ENCODE measurements at places on chromosomes 1 and 21.

- DNase-seq, result no peak
Measured at GRCh38 chr1:92538413-92539061, 51.8 kb upstream of the GFI1 start.

- DNase-seq, result no peak
Measured at GRCh38 chr1:37175666-37176215, 141.4 kb upstream of the GRIK3 start.

- DNase-seq, result no peak
Measured at GRCh38 chr21:45713613-45714012, 70.1 kb downstream of the PCBP3 start.

- no peak for DNase-seq
Measured at GRCh38 chr1:115283249-115283648, 54.8 kb downstream of the NGF start.

- DNase-seq, result no peak
Measured at GRCh38 chr1:97013941-97014340, 292.4 kb downstream of the PTBP2 start.

DNA sequence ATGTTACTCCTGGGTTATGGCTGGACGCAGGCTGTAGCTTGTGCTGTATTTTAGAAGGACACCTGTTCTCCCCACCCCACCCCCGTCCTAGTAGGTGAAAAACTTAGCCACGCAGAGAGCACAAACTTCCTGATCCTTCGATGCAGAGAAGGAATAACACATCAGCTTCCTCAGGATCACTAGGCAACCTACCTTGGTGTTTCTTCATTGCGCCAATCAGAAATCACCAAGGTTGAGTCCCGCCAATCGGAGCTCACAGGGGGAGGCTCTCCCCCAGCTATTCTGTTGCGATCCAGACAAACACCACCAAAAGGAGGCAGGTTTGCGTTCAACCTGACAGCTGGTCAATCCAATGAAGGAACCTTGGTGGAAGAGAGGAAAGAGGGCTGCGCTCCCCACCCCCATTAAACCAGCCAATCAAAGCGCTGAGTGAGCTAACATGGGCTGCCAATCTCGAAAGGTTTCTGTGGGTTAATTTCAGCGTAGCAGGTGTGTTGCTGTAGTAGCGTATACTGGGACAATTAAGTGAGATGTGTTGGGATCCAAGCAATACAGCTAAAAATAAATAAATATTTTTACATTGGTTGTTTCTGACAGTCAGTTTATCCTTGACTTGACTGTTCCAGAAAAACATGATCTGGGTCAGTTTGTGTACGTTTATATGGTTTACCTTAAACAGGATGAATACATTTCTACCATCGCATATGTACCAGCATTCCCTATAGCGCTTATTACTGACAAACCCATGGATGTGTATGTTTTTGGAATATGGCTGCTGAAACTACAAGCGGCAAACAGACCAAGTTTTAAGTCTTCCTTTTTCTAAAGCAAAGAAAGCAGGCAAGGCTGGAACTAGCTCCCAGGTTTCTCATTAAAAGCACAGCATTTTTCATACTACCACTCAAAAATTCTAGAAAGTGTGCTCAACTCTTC lies at the start of gene GOLPH3L:
GOLPH3L (minus strand) TSS at position 160 of the 933 bp plus-strand sequence. CDS start 2,316 bp downstream, outside the sequence.
- DNase-seq, result peak; percentile 85

- DNase-seq, result no peak
Measured at GRCh38 chr1:202074985-202075384, 47.7 kb upstream of the GPR37L1 start.

DNA sequence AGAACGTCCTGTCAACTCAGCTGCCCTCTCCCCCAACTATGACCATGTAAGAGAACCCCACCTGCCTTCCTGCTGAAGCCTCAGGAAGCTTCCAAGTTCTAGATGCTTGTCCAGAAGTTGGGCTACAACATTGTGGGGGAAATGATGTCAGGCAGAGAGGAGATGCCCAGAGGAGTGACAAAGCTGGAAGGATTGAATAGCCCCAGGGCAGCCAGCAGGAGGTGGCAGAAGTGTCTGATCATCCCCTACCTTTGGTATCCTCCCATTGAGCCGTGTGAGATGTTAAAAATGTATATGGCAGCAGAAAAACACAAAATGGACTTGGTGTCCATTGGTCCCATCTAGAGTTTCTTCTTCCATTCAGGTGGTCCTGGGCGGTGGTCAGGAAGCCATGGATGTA lies 6.6 kb downstream of the EIF3I start:
- no peak for DNase-seq

DNA sequence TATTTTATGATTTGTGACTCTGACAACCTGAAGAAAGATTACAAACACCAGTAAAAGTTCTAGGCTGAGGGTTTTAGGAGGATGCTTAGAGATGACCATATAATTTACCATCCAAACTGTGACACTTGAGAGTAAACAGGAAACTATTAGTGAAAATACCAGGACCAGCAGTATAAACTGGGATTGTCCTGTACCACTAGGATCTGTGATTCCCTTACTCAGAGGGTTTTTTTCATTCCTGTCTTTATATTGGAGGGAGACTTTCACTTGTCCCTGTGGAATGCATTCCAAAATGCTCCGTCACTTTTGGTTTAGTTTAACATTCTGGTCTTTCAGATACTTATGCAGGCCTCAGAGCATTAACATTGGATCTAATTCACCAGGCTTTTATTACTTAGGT lies 482.9 kb downstream of the PTBP2 start:
- DNase-seq, result no peak

DNA sequence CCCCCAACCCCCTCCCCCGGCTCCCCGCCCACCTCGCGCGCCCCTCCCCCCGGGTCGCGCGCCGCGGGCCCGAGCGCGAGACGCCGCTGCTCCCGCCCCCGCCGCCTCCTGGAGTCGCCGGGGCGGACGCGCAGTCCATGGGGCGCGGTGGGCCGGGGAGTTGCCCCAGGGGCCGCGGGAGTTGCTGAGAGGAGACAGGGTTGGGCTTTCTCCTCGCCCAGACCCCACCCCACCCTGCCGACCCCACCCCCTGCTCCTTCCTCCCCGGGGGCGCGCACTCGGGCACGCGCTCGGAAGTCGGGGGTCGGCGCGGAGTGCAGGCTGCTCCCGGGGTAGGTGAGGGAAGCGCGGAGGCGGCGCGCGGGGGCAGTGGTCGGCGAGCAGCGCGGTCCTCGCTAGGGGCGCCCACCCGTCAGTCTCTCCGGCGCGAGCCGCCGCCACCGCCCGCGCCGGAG lies at the start of gene LAMC1:
LAMC1 (plus strand) TSS at position 275 of the 455 bp plus-strand sequence. CDS start 297 bp downstream, outside the sequence.
- DNase-seq, result no peak

DNA sequence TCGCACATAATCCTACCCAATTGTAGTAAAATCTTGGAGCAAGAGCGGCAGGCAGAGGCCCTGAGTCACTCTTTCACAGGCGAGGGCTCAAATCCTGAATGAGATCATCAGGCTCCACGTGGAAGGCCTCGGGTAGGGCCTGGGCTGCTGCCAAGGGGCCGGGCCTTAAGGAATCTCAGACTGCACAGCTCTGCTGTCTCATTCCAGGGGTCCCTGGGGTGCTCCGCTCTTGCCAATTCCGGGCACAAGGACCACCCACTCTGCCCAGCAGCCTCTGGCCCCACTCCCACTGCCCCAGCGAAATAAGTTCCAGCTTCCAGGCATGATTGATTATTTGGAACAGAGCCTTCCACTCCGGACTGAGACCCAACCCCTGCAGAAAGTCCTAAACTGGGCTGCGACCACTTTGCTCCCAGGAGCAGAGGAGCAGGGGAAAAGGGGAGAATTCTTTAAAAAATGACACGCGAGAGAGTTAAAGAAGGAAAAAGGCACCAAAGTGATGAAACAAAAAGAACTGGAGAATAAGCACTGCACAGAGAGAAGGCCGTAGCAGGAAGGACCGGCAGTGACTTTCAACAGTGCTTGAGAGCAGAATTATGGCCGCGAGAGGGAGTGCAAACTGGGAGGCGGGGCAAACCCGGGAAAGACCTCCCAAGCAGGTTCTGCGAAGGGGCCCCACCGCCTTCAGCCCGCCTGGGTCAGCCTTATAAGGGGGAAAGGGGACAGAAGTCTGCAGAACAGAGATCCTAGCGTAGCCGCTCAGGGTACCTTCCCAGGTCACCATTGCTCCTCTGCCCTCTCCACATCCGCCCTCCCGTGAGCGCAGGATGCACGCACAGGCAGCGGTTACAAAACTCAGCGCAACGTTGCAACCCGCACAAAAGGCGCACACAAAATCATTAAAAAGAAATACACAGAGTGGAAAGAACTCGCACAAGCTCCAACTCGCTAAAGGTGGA lies 2.0 kb downstream of the ADAMTS1 start:
- no peak for DNase-seq

- DNase-seq, result no peak
Measured at GRCh38 chr1:93471911-93472310, 24.0 kb downstream of the FNBP1L start.

DNA sequence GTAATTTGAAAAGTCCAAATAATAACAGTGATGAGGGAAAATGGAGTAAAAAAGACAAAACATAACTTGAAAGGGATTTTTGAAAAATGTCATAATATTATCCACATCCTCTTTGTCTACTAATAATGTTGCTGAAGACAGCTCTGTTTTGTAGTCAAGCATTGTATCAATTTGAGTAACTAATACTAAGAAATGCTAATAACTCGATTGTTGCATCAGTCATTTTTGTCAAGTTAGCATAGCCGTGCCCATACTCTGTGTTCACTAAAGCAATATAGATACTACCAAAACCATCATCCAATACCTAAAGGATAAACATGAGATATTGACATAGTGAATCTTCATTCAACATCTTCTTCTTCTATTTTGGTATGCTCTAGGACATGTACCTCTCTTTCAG lies 17.3 kb downstream of the PDC start:
- DNase-seq, result no peak

DNA sequence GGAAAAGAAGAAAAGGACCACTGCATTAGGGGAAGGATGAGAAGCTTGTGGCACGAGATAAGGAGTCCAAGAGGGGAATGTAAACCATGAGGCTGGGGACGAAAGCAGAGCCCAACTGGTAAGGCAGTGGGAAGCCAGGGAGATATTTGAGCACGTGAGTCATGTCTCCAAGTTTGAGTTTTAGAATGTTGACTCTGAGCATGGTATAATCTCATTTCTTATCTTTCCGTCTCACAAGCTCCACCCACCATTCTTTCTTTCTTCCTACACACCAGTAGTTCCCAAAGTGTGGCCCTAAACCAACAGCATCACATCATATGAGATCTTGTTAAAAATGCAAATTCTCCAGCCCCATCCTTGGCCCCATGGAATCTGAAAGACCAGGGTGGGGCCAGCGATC lies 145.3 kb downstream of the PLPP3 start:
- no peak for DNase-seq

DNA sequence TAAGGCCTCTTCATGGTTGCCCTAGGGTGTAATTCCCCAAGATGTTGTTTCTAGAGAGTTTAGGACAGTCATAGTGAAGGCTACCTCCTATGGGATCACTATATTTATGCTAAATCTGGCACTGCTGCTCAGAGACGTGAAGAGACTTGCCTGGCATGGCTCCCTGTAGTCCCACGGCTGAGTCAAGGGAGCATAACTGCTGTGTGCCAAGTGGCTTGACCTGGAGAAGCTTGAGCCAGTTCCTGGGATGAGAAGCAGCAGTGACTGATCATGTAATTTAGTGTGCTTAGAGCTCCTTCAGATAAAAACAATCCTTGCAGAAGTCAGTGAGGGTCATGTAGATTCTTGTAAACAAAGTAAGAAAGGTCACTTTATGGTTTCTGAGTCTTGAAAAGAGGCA lies 68.9 kb upstream of the TSPAN2 start:
- DNase-seq, result no peak

- DNase-seq, result no peak
Measured at GRCh38 chr1:18527921-18528320, 47.2 kb downstream of the KLHDC7A start.

DNA sequence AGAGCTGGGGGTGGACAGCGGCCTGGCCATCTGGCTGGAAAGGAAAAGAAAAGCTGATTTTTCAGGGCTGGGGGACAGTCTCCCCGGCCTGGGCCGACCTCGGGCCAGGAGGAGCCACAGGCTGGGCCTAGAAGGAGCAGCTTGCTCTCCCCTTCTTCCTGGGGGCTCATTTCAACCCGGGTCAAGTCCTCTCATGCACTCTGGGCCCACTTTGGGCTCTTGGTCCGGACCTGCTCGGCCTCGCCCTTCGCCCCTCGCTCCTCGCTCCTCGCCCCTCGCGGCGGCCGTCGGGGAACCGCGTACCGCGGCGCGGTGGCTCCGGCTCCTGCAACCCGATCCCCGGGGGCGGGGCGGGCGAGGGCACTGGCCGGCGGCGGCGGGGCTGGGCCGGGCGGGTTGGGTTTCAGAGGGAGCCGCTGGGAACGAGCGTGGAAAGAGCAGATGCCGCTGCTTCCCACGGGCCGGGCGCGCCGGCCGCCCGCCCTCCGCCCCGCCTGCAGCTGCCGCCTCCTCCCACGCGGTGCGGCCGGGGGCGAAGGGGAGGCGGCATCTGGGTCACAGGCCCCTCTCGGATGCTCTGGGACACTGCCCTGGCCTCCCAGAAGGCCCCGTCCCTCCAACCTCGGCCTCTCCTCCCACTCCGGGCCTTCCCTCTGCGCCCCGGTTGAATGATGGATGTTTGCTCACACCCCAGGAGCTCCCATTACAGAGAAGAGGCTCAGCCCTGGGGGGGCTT lies 6.6 kb downstream of the HEYL start:
- no peak for DNase-seq

- no peak for DNase-seq
Measured at GRCh38 chr1:84541679-84542078, 32.6 kb downstream of the CTBS start.

GRCh38 chr1:208835781-208836180 lies 591.6 kb upstream of the PLXNA2 start:
- DNase-seq, result no peak

DNA sequence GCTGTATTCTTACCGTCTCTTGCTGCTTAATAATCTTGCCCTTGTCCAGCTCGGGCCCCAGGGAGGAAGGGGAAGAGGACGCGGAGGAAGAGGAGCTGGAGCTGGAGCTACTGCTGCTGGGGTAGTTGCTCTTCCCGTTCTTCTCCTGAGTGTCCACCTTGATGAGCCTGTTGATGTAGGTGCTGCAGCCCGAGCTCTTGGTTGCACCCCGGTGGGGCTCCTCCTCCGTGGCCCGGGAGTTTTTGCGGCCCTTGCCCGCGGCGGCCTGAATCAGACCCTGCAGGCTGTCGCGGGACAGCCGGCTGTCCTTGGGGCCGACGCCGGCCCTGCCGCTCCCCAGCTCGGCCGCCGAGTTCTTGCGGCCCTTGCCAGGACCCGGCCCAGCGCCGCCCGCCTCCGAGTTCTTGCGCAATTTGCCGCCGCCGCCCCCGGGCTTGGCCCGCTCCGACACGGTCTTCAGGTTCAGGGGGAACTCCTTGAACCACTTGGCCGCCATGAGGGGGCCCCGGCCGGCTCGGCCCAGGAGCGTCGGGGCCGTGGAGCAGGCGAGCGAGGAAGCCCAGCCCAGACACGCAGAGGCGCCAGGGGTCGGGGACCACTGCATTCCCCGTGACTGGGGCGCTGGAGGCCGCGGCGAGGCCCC lies 475 bp upstream of the TDRD10 start:
- no peak for DNase-seq

- DNase-seq, result no peak
Measured at GRCh38 chr1:40848530-40849189, 13.5 kb downstream of the CITED4 start.

GRCh38 chr1:168245042-168245441 lies 19.2 kb downstream of the SFT2D2 start:
- DNase-seq, result no peak

GRCh38 chr1:152003846-152004442 lies 10.3 kb upstream of the S100A10 start:
- DNase-seq, result no peak
